Astrocyte of the spinal cord (primary cell): ENCODE measurements at places on chromosomes 7 and 10.

DNA sequence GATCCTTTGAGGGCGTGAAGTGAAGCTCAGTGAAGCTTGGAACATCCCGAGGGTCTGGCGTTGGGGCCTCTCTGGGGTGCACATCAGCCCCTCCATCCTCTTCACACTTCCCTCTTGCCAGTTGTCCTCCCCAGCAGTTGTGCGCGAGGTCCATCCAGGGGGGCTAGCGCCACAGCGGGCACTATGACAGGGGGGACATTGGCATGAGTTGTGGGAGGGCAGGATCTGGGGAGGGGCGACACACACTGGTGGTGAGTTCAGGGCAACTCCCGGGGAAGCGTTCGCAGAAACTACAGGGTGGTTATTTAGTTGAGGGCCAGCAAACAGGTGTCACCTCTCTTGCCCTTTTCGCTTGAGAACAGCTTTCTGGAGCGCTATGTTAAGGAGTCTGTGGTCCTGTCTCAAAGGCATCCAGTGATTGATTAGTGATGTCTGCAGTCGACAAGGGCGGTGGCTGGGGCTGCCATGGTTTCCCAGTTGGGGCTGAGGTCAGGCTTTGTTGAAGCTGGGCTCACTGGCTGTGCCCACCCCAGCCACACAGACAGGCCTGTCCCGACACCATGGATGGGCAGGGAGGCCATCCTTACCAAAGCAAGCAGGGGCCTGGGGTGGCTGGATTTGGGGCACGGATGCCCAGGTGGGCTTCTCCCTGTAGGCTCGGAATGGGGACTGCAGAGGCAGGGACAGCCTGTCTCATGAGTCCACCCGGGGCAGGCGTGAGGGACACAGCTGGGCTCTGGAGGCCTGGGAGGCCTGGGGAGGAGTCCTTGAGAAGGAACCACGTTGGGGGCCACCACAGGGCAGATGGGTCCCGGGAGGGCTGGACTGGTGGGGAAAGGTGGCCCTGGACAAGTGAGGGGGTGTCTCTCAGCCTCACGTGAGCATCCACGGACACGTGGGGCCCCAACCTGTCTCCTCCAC, 59.4 kb downstream of the UNCX start:
- DNase-seq, result no peak

DNA sequence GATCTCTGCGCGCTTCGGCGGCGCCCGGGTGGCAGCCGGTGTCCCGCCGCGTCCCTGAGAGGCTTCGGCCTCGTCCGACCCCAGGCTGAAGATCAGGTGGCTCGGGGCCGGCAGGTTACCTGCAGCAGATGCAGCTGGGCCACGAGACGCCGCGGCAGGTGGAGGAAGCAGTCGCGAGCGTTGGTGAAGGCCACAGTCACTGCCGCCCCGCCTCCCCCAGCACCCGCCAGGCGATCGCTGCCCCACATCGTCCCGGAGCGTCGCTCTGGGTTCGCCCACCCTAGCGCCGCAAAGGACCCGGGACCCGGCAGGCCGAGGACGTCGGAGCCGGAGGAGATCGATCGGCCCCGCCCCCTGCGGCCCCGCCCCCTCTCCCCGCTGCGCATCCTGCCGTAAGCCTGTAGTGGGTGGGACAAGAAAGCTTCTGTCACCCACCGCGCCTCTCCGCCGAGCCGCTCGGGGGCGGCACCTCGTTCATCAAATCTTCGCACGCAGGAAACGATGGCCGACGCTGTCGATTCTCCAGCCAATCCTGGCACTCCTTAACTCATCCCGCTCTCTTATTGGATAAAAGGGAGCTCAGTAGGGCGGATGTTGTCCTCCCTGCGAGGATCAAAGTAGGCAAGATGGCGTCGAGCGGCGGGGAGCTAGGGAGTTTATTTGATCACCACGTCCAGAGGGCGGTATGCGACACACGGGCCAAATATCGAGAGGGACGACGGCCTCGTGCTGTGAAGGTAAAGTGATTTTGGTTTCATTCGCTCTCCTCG, at the start of the genes PEX1 and RBM48:
TSS of gene PEX1 (minus strand) at position 333 of the 770 bp plus-strand sequence. CDS start at position 248, 85 bp downstream.
TSS of gene RBM48 (plus strand) at position 608 of the 770 bp plus-strand sequence. CDS start at position 627, 19 bp downstream.
- DNase-seq, result peak; percentile 100

DNA sequence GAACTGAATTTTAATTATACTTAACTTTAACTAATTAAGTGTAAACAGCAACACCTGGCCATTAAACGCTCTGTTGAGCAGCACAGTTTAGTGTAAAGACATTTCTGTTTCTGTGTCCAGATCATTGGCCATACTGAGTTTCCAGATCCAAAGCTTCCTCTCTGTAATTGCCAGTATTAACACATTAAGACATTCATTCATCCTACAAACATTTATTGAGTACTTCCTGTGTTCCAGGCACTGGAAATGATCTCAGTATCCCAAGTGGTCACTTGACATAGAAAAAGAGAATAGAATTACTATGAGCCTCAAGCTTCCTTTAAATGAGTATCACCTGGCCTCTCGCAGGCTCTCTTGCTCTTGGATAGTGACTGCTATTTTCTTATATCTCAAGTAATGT, 618.1 kb downstream of the SORCS3 start:
- DNase-seq, result no peak

DNA sequence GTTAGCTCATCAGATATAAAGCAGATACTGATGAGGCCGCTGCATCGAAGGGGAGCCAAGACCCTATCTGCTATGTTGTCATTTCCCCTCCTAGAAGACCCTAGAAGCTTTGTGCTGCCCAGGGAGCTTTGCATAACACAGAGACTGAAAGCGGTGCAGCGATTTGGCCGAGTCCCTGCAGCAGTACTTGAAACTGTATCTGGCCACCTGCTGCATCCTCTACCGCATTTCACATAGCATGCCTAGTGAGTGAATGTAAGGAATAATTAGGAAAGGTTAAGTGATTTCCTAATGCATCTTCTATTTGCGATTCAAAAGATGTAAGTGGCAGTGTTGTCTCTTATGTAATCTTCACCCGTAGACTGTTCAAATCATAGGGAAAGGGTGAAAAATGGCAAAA, 106.7 kb downstream of the LRMDA start:
- DNase-seq, result no peak

DNA sequence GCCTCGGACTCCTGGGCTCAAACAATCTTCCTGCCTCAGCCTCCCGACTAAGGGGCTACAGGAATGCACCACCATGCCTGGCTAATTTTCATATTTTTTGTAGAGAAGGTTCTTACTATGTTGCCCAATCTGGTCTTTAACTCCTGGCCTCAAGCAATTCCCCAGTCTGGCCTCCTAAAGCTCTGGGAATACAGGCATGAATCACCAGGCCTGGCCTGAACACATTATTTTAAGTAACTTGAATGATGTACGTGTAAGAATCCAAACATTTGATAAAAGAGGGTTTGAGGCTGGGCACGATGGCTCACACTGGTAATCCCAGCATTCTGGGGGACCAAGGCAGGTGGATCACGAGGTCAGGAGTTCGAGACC, 13.0 kb upstream of the BAMBI start:
- DNase-seq, result peak; percentile 40
